Body of pancreas (tissue), 4 donors: ENCODE measurements at places on chromosomes 6 and 20. TPM values are rescaled to one million over a fixed set of nuclear protein-coding genes. Genes with fewer than 3 reads are reported as not detected.

The C6orf47 gene
- 22.1 TPM for total RNA-seq

DNA sequence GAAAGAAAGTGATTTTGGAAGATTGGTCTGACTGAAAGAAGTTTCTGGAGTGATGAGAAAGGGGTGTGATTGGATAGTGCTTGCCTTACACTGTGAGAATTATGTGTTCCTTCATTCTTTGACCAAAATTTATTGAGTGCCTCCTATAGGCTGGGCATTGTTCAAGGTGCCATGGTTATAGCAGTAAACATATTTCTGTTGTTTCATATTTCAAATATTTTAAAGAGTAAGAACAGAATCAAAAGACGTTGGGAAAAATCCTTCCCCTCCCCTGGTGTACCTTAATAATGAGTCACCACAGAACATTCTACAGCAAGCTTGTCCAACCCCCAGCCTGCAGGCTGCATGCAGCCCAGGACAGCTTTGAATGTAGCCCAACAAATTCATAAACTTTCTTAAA, 78.6 kb downstream of the GCLC start:
- no peak overlapping the region for H3K4me3 ChIP-seq
- H3K4me1 ChIP-seq: no peaks in the 10 kb centered on the region
- DNase-seq: no peak
- no peak overlapping the region for H3K27ac ChIP-seq

DNA sequence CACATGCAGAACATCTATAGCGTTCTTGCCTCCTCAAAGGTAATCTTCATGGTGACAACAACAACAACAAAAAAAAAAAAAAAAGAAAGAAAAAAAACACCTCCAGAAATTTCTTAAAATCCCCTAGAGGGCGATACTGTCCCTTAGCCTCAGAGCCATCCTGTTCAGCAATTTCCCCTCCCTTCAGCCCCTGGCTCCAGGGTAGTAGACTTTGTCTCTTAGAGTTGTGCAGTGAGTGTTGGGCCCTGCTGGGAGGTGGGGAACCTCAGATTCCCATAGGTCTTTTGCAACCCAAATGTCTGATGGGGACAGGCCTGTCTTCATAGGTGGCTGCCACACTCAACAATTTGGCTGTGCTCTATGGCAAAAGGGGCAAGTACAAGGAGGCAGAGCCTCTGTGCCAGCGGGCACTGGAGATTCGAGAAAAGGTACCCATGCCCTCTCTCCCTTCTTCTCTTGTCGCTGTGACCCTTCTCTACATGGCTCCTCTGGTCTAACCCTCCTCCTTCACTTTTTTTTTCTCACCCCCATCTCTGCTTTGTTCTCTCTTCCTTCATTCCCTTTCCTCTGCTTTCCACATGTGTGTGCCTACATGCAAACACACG, 6.0 kb upstream of the PTK7 start:
- DNase-seq: no peak
- no peak overlapping the region for H3K27ac ChIP-seq
- peaks cover 11% of the 10 kb centered on the region for H3K36me3 ChIP-seq
- H3K27me3 ChIP-seq: no peaks in the 10 kb centered on the region
- no peak overlapping the region for H3K4me3 ChIP-seq

DNA sequence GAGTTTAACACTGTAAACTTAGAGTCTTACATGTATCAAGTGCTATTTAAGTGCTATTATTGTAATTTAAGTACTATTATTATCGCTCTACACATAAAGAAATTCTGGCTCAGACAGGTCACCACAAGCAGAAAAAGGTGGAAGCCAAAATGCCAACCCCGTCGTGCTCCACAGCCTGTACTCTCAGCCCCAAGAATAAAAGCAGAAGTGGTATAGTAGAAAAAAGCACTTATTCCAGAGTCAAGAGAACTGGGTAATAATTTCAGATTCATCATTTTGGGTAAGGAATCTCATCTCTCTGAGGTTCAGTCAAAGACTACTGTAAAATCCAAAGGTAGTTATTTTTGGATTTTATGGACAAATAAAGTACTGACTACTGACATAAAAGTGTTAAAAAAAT, 943 bp downstream of the ZUP1 start:
- H3K36me3 ChIP-seq: no peaks in the 10 kb centered on the region
- H3K4me1 ChIP-seq: peaks cover 20% of the 10 kb centered on the region
- H3K27ac ChIP-seq: peak overlapping the region; percentile 95
